ENCODE measurements at places on chromosomes 16 and 17.

GRCh38 chr17:27343977-27344607 is 50.2 kb downstream of the WSB1 start:
- DNase-seq = no peak

- no peak for DNase-seq
Measured at GRCh38 chr17:68403122-68403521, 54.2 kb downstream of the WIPI1 start.

GRCh38 chr16:68126395-68126794 is 41.2 kb downstream of the NFATC3 start:
- DNase-seq = no peak

- DNase-seq = no peak
Measured at GRCh38 chr17:62178579-62178978, 113.5 kb upstream of the MED13 start.

DNA sequence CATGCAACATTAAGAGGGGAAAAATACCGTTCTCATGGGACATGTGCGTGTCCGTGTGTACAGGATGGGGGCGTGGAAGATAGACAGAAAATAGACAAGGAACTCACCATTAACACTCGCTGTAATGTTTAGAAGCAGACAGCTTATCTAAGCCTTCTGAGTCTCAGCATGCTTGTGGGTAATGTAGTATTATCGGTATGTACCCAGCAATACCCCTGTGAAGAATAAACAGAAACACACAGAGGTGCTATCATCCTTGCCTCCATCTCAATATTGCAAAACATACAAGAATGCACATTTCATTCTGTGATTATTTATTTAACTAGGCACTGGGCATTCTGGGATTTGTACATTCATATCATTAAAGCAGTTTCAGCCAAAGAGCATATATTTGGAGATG is 42.0 kb upstream of the RBFOX1 start:
- DNase-seq = no peak

DNA sequence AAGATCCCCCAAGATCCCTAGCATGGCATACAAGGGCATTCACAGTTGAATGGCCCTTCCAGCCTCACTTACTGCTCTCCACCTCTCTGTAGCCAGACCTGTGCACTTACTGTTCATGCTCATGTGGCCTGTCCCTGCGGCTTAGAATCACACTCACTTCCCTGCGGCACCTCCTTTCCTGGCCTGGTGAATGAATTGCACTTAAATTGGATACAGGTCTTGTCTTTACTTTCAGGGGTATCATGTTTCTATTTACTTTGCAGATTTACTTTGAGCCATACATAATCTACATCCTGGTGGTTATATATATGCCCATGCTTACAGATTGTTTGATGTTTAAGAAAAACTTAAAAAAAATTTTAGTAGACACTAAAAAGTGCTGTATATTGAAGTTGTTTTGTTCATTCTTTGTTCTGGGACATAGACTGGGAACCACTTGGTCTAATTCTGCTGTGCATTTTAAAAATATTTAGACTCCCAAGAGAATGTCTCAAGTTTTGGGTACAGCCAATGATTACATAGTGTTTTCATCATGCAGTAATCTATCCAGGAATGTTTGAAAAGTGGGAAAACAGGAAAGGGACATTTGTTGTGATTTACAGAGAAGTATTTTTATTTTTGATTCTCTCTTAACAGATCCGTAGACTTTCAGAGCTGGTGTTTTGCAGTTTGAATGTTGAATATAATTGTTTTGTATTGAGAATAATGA is 63.9 kb downstream of the NUP88 start:
- no peak for DNase-seq

GRCh38 chr17:48642843-48643696 is 16.9 kb upstream of the HOXB9 start:
- DNase-seq = no peak

GRCh38 chr16:8694795-8695728 is 20.6 kb downstream of the ABAT start:
- no peak for DNase-seq

DNA sequence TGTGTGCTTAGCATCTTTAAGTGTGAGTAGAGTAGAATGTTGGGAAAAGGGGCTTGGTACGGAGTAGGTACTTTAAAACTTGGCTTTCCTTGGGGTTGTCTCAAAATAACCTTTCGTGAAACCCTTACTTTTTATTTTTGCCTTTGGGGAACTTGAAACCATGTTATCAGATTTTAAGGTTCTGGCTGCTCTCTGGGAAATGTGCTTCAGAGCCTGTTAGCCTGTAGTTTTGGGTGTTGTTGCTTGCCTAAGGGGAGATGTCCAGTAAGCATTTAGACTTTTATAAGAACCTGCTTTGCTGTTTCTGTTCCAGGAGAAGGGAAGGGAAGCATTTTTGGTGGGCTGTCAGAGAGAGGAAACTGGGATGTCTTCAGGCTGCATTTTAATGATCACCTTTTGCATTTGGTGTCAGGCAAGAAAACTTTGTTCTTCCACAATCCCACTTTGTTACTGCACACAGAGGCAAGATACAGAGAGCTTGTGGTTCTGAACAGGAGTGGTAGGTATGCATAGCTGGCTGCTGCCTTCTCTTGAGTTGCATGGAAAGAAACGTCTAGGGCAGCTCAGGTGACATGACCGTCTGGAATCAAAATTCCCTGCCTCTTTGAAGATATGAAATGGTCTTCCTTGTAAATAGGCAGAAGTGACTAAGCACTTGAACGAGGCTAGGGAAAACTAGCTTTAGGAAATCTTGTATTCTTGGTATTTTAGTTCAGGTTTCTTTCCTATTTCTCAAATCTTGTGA is 1.7 kb downstream of the RABEP1 start:
- DNase-seq = no peak

DNA sequence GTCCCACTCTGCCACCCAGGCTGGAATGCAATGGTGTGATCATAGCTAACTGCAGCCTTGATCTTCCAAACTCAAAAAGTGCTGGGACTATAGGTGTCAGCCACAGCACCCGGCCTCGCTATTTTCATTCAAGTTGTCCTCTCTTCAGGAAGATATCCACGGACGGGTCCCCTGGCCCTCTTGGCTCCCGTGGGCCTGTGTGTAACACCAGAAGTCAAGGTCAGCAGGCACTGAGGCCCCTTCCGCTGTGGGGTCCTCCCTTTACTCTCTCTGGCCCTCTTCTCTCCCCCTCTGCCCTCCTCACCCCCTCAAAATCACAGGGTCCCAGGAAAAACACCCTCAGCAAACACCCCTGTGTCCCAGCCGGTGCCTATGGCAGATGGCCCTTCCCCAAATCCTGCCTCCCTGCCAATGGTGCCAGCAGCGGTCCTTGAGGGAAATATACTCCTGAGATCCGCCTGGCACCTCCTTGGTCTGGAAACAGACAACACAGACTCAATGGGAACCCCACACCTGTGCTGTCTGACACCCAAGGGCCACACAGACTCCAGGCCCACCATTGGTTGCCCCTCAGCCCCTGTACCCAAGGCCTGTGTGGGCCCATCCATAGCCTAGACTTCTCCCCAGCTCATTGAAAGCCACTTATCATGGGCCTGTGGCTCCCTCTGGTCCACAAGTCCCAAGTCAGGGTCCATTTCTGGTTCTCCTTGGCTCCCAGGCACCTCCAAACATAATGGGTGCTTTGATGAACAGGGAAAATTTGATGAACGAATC is 221.5 kb downstream of the ZNF423 start:
- DNase-seq = no peak

- DNase-seq = no peak
Measured at GRCh38 chr16:88331989-88332920, 50.5 kb upstream of the ZNF469 start.

GRCh38 chr16:58628845-58629732 is 537 bp downstream of the CNOT1 start:
- DNase-seq = peak; percentile 68

DNA sequence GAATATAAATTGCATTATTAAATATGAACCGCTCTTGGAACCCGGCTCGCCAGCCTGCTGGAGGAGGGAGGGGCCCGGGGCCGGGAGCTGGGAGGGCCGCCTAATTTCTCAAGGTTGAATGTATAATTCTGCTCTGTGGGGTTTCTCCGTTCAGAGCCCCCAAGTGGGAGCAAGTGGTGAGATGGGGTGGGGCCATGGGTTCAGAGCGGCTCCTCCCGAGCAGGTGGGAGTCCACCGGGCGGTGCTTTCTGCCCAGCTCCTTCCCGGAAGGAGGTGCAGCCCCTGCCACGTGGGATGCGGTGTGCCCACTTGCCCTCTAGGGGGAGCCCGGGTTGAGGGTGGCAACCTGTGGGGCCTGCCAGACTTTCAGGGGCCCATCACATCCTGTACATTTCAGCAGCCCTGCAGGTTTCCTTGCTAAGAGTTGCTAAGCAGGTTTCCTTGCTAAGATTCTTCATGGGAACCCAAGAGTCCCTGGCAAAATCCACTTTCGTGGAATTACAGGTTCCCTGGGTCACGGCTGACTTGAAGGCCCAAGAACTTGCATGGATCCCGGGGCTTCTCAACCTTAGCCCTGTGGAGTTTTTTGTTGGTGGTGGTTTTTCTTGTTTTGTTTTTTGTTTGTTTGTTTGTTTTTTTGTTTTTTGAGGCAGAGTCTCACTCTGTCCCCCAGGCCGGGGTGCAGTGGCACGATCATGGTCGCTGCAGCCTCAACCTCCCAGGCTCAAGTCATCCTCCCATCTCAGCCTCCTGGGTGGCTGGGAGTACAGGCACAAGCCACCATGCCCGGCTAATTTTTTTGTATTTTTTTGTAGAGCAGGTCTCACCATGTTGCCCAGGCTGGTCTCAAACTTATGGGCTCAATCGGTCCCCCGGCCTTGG is 196.7 kb upstream of the GSE1 start:
- DNase-seq = peak; percentile 51

GRCh38 chr17:15945527-15946191 is 729 bp downstream of the ADORA2B start:
- no peak for DNase-seq

DNA sequence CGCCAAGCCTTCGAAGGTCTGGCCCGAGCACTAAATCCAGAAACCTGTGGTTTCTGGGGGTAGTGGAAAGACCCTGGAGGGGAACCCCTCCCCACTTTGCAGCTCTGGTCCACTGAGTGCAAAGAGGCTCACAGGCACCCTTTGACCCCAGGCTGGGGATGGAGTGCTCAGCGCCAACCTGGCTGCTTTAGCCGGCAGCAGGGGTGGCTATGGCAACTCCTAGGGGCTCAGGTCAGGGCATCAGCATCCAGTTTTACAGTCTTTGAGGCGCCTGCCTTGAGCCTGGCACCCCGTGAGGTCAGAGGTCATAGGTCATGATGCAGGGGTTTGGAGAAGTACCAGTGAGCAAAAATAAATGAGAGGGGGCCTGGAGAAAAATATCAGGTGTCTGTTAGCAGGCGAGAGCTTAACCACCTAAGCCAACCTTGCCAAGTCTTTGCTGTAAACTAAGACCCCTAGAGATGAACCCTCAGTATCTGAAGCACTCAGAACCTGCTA is 17.9 kb downstream of the CA7 start:
- DNase-seq = no peak

DNA sequence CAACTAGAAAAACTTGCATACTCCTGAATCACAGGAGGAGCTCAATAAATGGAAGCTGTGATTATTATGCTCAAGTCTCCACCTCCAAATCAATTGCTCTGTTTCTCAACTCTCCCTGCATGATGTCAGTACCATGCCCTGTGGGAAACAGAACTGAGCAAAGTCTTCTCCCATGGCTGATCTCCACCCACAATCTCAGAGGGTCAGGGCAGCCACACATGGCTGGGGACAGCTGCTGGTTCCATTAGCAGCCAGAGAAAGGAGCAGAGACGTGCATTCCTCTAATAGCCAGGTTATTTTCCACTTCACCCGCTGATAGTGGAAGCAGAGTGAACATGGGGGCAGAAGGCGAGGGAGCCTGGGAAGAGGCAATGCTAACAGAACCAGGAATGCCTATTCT is 85.5 kb upstream of the TMEM132E start:
- DNase-seq = no peak

- no peak for DNase-seq
Measured at GRCh38 chr16:65547772-65548446, 426.0 kb upstream of the CDH11 start.

DNA sequence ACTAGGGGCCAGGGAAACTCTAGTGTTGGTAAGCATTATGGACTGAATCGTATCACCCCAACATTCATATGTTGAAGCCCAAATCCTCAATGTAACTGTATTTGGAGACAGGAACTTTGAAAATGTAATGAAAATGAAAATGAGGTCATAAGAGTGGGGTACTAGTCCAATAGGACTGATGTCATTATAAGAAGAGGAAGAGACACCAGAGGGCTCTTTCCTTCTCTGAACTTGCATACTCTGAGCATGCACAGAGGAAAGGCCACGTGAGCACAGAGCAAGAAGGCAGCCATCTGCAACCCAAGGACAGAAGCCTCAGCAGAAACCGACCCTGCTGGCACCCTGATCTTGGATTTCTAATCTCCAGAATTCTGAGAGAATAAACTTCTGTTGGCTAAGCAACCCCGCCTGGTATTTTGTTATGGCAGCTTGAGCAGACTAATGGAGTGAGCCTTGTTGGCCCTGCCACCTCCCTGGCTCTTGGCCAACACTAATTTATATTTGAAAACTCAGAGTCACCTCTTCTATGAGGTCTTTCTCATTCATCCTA is 273.4 kb downstream of the NTN1 start:
- DNase-seq = no peak

GRCh38 chr16:2804728-2805127 is 6.5 kb downstream of the PRSS41 start:
- DNase-seq = no peak

- DNase-seq = no peak
Measured at GRCh38 chr16:73669535-73670274, 621.8 kb upstream of the ZFHX3 start.

- DNase-seq = no peak
Measured at GRCh38 chr17:64158831-64159590, 29.1 kb upstream of the ERN1 start.

DNA sequence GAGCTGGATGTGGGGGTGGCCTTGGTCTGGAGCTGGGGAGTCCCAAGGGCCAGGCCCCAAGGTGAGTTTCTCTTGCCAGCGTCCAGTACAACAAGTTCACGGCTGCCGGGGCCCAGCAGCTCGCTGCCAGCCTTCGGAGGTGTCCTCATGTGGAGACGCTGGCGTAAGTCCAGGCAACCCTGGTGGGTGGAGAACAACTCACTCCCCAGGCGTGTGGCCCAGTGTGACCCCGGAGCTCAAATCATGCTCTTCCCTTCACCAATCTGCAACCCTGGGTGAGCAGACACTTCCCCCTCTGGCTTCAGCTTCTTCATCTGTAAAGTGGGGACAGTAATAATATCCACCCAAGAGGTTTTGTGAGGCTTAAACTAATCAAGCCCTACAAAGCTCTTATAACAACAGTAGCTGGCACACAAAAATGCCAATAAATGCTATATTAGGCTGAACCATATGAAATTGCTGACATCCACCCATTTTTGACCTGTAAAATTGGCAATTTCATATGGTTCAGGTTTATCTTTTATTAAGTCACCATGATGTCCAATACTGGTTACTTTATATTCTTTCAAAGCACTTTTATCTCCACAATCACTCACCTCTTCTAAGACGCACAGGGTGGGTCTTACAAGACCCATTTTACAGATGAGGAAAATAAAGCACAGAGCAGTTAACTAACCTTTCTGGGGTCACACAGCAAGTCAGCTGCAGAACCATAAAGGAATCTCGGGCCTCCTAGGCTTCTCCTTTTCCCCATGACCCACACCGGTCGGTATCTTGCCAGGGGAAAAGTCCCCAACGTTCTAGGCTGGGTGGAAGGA is 19.7 kb downstream of the DEXI start:
- DNase-seq = no peak

GRCh38 chr16:71276589-71277334 is 12.4 kb downstream of the CMTR2 start:
- no peak for DNase-seq
